Hindlimb muscle (tissue), 1 donor: ENCODE measurements at places on chromosomes 3 and 15.

GRCh38 chr3:189995129-189995528 lies 125.6 kb downstream of the P3H2 start:
- no peak for DNase-seq

- peak; percentile 23 for DNase-seq
Measured at GRCh38 chr3:161372321-161373260, 1.3 kb upstream of the SPTSSB start.

- DNase-seq = peak; percentile 32
Measured at GRCh38 chr3:151460774-151461450, at the start of gene IGSF10. Gene IGSF10, minus strand, starts transcription at chr3:151461061. Its CDS starts 2,352 bp downstream, at chr3:151458709.

GRCh38 chr15:80437334-80437891 lies 33.2 kb downstream of the ARNT2 start:
- no peak for DNase-seq

GRCh38 chr3:48187579-48188265 lies 495 bp downstream of the CDC25A start:
- no peak for DNase-seq

GRCh38 chr15:66036859-66037258 lies 167.6 kb downstream of the RAB11A start:
- no peak for DNase-seq
